Activated CD4-positive, alpha-beta T cell treated with anti-CD3 and anti-CD28 coated beads, Interleukin-2, amount 50 U/mL, for 48 hours (primary cell): ENCODE measurements at places on chromosomes 7 and 10.

DNA sequence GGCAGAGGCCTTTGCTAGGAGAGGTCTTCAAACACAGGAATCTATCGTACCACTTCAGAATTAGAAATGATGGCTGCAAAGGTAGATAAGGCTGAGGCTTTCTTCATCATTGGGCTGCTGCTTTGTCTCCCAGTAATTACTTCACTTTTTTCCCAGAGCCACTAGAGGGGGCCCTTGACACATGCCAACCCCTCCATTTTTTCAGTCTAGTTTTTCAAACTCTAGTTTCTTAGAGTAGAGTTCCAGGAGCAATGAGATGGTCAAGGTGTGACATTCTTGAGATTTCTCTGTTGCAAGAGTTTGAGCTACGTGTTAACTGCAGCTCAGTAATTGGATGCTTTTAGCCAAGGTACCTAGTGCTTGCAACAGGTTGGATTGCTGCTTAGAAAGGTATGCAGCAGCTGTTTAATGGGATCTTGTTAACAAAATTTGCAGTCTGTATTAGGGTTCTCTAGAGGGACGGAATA lies 33.8 kb upstream of the RBM20 start:
- peak; percentile 55 for DNase-seq

GRCh38 chr7:22911889-22912288 lies 89.2 kb upstream of the TOMM7 start:
- no peak for DNase-seq

- no peak for DNase-seq
Observed at GRCh38 chr7:48067475-48067874, 21.6 kb upstream of the UPP1 start.

DNA sequence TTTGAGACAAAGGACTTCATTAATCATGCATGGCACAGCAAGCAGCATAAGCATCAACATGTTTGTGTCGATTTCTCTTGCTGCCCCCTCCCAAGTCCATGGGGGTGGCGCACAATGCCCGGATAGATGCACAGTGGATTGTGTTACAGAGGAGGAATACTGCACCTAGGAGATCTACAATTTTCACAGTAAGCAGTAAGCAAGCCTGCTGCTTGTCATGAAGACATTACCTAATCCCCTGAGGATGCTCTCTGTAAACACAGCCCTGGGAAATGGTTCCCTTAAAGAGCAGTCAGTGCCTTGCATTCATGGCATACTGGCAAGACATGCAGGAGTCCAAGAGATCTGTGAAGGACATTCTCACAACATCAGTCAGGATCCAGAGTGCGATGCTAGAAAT lies 137.7 kb downstream of the ETV1 start:
- DNase-seq = no peak

DNA sequence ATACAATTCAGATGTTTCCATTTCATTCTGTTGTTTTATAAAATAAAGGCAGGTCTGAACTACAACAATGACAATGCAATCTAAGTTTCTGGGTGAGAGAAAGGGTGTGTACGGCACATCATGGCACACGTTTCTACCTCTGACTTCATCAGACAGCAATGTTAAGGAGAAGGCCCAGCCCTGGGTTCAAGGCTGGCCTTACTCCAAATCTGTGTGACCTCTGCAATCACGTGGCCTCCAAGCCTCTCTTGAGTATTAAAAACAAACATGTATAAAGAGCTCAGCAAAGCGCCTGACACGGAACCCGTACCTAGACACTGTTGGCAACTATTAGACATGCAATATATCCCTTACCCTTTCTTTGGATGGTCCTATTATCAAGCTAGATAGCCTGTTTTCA lies 114.1 kb downstream of the LARP4B start:
- DNase-seq = no peak

- peak; percentile 36 for DNase-seq
Observed at GRCh38 chr10:73956476-73957359, 41.2 kb upstream of the VCL start.

DNA sequence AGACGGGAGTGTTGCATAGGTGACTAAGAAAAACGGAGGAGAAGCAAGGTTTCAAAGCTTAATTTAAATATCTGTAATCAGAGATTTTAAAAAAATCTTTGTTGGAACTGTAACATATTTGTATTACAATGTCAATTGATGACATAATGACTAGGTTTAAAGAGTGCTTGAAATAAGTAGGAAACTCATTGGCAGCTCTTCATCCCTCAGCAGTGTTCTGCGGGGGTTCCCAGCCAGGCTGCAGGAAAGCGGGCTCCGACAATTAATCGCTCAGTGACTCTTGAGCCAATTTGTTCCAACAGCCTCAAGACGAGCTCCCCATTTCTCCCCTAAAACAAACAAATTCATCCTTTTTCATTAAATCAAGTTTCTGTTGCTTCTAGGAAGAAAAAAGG lies 22.6 kb downstream of the CPXM2 start:
- no peak for DNase-seq

- DNase-seq = no peak
Observed at GRCh38 chr7:21365866-21366624, 61.8 kb upstream of the SP4 start.

DNA sequence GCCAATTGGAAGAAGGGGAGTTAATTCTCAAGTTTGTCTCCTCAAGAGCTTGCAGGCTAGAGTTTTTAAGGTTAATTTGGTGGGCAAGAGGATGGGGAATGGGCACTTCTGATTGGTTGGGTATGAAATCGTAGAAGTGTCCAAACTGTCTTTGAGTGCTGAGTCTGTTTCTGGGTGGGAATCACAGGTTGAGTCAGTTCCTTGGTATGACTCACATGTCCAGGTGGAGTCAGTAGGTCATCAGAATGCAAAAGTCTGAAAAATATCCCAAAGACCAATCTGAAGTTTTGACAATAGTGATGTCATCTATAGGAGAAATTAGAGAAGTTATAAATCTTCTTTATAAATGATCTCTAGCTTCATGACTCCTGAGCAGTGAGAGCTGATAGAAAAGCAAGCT lies 1252.2 kb downstream of the REEP3 start:
- DNase-seq = no peak

DNA sequence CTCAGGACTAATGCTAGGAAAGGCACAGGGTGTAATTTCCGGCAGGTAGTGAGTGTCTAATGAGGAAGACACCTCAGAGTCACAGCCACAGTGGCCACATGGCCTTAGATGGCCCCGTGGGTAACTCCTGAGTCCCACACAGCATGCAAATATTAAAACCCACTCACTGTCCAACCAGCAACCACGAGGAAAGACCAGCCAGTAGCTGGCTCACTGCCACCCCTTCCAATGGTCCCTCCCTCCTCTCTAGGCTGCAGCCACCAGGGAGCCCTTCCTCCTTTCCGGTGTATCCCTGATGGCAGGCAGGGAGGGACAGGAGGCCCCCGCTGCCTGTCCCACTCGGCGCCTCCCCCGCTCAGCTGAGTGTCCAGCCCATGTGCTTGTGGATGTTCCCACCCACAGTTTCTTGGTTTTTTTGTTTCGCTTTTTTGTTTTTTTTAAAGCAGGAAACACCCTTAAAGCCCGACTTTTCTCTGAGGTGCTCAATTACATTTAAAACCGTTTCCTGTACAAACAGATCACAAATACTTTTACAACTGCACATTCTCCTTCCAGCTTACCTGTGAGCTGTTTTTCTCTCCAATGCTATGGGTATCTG lies 9.2 kb downstream of the BNIP3 start:
- peak; percentile 37 for DNase-seq

DNA sequence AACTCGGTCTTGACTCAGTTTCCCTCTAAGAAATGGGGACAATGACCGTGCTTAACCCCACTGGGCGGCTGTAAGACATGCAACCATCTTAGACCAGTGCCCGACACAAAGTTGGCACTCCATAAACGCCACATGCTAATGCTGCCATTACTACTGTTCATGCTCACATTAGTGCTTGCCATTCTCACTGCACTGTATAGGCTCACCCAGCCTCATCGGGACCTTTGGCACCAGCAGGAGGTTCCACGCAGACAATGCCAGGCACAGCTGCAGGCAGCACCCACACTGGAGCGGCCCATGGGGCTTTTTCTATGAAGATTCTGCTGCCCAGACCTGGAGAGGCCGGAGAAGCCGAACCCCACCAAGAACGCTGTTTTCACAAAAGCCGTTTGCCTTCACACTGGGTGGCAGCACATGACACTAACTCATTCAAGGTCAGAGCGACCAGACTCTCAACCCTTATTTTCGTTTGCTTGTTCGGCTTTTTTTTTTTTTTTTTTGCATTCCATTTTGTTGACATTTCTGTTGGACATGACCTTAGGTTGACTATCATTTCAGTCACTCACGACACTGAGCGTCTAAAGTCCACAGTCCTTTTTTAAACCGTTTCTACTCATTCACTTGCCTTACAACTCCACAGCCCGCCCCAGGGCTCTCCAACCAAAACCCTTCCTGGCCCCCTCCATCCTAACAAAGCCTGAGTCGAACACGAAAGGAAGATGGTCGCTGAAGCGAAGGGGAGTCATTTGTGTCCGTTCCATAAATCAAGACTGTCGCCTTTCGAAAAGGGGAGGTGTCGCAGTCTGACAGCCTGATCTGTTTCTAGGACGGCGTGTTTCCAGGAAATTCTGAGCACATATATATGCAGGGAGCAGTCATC lies 124.4 kb upstream of the RNF32 start:
- no peak for DNase-seq

- no peak for DNase-seq
Observed at GRCh38 chr10:110170142-110170971, 37.0 kb upstream of the MXI1 start.

GRCh38 chr10:125038637-125039036 lies 96.7 kb downstream of the ZRANB1 start:
- DNase-seq = no peak

DNA sequence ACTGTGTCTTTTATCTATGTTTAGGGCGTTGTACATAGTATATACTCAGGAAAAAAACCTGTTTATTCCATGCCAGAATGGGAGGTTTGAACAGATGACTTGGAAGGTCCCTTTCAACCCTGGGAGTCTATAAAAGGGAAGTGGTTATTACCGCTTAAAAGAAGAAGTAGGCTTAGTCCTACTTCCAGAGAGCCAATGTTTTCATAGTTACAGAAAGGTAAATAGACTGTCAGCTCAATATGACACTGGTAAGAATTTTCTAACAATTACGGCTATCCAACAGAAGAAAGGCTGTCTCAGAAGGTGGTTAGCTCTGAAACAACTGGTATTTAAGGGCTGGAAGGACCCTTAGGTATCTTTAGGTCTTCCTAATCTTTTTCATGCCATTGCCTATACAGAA lies 1.1 kb upstream of the TFAM start:
- no peak for DNase-seq

DNA sequence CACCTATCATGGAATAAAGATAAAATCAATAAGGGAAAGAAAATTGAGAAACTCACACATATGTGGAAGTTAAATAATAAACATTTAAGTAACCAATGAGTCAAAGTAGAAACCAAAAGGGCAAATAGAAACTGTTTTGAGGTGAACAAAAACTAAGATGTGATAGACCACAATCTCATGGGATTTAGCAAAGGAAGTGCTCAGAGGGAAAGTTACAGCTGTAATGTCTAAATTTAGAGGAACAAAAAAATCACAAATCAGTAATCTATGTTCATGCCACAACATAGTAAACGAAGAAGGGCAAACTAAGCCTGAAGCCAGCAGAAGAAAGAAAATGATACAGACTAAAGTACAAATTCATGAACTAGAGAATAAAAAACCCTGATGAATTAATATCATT lies 16.3 kb downstream of the CYP3A4 start:
- DNase-seq = no peak

DNA sequence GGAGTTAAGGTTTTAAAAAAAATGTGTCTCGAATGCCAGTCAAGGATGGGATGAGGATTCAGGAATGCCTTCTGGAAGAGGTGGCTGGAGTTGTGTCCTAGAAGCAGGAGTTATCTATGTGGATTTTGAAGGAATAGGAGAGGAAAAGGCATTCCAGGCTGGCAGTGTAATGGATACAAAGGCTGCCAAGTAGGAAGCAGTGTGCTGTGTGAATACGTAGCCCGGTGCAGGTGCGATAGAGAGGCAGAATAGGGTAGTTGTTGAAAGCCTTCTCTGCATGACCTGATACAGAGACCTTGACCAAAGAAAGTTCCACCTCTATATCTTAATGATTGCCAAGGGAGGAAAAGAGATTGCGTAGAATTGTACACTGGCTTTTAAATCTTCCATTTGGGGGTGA lies 128.1 kb upstream of the ITGB1 start:
- no peak for DNase-seq

GRCh38 chr7:67451306-67451705 lies 454.7 kb downstream of the TYW1 start:
- no peak for DNase-seq

DNA sequence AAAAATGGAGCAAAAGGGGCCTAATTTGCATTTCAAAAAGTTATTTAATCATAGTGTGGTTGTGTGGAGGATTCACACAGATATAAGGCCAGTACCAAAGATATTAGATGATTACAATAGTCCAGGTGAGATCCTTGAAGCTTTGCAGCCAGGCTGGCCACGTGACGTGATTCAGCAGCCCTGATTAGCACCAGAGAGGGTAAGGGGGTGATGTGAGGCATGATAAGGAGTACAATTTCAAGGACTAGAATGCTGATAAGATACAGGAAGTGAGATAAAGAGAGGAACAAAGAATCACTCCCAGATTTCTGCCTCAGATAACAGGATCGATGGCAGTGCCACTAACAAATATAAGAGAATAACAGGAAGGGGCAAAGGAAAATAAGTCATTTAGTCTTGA lies 108.4 kb upstream of the PALS2 start:
- no peak for DNase-seq

- DNase-seq = no peak
Observed at GRCh38 chr10:124728071-124728829, 15.9 kb downstream of the FAM53B start.

GRCh38 chr10:84991301-84991700 lies 662.9 kb downstream of the CCSER2 start:
- no peak for DNase-seq

DNA sequence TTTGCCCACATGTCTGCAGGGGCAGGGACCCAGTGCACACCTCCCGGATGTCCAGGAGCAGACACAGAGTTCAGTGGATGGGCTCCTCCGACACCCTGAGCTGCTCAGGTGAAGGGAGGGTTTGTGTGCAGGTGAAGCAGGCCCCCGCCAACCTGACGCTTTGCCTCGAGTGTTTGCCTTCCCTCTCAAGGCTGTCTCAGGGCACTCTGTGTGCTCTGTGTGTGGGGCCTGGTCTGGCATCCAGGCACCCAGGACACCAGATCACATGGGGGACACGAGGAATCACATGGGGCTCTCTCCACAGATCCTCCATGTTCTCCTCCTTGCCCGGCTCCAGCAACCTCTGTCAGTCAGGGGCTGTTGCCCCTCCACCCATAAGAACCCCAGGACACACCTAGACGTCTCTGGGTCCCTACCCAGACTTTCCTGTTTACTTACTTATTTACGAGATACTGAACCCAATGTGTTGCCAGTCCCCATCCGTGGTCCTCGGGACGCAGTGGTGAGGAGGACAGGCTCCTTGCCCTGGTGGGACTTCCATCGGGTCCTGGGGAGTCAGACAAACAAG lies 99.5 kb downstream of the HTR5A start:
- DNase-seq = no peak

- DNase-seq = no peak
Observed at GRCh38 chr7:73980206-73980605, 47.8 kb upstream of the ELN start.

GRCh38 chr10:48399551-48399950 lies 93.1 kb downstream of the MAPK8 start:
- no peak for DNase-seq
